Gastrocnemius medialis (tissue), 4 donors: ENCODE measurements at places on chromosomes 16 and 17. TPM values are rescaled to one million over a fixed set of nuclear protein-coding genes. Genes with fewer than 3 reads are reported as not detected.

The NEUROD2 gene
- total RNA-seq = not detected

The TNK1 gene
- not detected for total RNA-seq

The PRSS36 gene
- total RNA-seq = not detected

The KCNH6 gene
- total RNA-seq = not detected

DNA sequence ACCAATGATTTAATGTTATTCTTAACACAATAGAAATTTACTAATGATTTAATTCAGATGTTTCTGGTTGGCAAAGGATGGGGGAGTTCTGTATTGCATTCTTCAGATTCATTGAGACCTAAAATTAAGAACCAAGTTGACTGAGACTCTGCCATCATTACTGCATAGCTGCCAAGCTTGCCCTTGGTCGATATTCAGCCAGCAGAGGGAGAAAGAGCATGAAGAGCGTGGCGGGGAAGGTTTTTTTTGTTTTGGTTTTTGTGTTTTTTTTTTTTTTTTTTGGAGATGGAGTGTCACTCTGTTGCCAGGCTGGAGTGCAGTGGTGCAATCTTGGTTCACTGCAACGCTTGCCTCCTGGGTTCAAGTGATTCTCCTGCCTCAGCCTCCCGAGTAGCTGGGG, 659.4 kb upstream of the EEF2KMT start:
- H3K36me3 ChIP-seq = no peaks in the 10 kb centered on the region
- no peak overlapping the region for H3K27ac ChIP-seq
- no peak overlapping the region for H3K4me3 ChIP-seq
- H3K27me3 ChIP-seq = no peaks in the 10 kb centered on the region
- no peak for DNase-seq

DNA sequence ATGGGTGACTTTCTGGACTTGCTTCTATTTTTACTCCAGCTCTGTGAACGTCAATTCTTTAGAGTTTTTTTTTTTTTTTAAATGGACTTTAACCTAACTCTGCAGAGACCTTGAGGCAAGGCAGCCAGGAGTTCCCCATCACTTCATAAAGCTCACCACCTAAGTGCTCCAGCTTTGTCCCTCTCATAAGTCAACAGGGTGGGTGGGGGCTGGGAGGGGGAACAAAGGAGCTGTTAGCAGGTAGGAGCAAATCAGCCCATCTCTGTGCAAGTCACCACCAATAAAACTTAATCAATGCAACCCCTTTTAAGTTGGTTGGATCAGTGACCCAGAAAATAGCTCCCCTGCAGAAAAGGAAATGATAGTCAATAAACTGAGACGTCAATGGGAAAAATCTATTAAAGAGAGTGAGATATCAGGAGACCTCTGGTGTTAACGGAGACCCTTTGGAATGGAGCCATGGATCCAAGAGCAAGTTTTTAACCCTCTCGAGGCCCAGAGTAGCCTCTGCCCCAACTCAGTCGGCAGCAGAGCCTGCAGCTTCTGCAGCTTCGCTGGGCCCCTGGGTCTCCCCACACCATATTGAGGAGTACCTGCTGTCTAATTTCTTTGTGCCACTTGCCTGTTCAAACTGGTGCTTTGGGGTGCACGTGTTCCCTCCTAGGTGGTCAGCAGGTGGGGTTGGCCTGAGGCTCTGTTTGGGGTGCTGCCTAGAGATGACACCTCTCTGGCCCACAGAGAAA, 27.6 kb upstream of the ETV4 start:
- H3K27me3 ChIP-seq = no peaks in the 10 kb centered on the region
- H3K4me3 ChIP-seq = no peak overlapping the region
- H3K4me1 ChIP-seq = peaks cover 15% of the 10 kb centered on the region
- no peak for DNase-seq
- no peak overlapping the region for H3K27ac ChIP-seq
- no peaks in the 10 kb centered on the region for H3K36me3 ChIP-seq

DNA sequence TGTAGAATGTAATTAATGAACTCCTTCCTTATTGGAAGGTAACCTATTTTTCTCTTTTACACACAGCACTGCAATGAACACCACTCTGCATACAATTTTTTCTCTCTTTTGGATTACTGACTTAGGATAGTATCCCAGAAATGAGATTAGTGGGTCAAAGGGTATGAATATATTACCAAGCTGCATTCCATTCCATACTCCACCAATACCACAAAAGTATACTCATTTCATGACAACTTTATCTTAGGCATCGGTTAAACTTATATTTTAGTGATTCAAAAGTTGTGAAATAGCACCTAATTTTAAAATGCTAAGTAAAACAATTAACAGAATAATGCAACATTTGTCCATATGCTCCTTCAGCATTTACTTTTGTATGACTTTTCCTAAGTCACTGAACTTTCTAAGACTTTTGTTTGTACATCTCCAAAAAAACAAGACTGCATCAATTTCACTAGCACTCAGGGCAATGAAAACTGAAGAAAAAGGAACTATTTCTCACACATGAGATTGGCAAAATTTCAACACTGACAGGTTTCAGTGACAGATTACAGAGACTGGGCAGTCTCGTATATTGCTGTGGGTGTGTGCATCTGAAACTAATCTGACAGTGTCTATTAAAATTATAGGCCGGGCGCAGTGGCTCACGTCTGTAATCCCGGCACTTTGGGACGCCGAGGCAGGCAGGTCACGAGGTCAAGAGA, 32.1 kb downstream of the HELZ start:
- H3K4me3 ChIP-seq = no peak overlapping the region
- no peak overlapping the region for H3K27ac ChIP-seq
- H3K4me1 ChIP-seq = no peaks in the 10 kb centered on the region

- H3K4me1 ChIP-seq = peaks cover 18% of the 10 kb centered on the region
- peak overlapping the region; percentile 94 for H3K27ac ChIP-seq
- no peaks in the 10 kb centered on the region for H3K27me3 ChIP-seq
- H3K36me3 ChIP-seq = peaks cover 26% of the 10 kb centered on the region
- peak overlapping the region; percentile 94 for H3K4me3 ChIP-seq
- no peak for DNase-seq
These were observed 1.6 kb downstream of the ZNF629 start for GRCh38 chr16:30785126-30786106.

DNA sequence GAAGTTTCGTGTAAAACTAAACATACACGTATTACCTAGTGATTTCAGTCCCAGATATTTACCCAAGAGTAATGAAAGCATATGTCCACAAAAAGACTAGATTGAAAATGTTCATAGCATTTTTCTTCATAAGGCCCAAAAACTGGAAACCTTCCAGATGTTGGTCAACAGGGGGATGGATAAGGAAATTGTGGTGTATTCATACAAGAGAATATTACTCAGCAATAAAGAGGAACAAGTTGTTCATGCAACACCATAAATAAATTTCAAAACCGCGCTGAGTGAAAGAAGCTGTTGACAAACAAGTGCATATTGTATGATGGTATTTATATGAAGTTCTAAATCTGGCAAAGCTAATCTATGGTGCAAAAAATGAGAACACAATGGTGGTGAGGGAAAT, 54.1 kb upstream of the NFAT5 start:
- H3K36me3 ChIP-seq = no peaks in the 10 kb centered on the region
- no peak for DNase-seq
- no peaks in the 10 kb centered on the region for H3K27me3 ChIP-seq
- no peaks in the 10 kb centered on the region for H3K4me1 ChIP-seq
- H3K27ac ChIP-seq = no peak overlapping the region
